ENCODE measurements at places on chromosomes 13 and 19.

GRCh38 chr13:37409756-37410155 lies 188.8 kb downstream of the POSTN start:
- no peak for DNase-seq

- no peak for DNase-seq
Measured at GRCh38 chr19:46250076-46250735, 20.7 kb downstream of the IGFL1 start.

GRCh38 chr13:65292488-65292901 lies 1937.6 kb downstream of the PCDH9 start:
- DNase-seq, result no peak

- no peak for DNase-seq
Measured at GRCh38 chr13:60351326-60351725, 45.7 kb upstream of the TDRD3 start.

GRCh38 chr13:29131881-29132668 lies 311.9 kb downstream of the MTUS2 start:
- no peak for DNase-seq
